ENCODE measurements at places on chromosomes 7 and 10.

GRCh38 chr7:25054819-25055519 is 70.1 kb downstream of the CYCS start:
- DNase-seq: no peak

GRCh38 chr7:115879171-115879570 is 151.4 kb downstream of the TFEC start:
- no peak for DNase-seq

DNA sequence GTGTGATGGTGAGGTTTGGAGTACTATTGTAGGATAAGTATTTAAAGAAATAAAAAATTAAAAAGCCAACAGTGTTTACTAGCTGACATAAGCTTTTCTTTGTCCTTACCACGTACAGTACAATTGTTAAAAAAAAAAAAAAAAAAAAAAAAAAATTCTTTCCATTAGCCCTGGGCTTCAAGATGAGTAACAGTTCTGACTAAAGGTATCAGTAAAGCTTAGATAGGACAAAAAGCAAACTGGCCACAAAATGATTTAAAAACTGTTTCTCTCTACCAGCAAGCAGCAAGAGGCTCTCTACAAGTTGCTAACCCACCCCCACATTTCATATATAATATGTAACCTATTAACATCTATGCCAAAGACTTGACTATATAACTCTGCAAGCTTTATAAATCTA is 17.5 kb downstream of the HYCC1 start:
- no peak for DNase-seq

GRCh38 chr10:71267508-71268240 is 51.4 kb upstream of the SLC29A3 start:
- no peak for DNase-seq

GRCh38 chr7:99737726-99738125 is 2.7 kb upstream of the CYP3A7 start:
- DNase-seq: no peak

DNA sequence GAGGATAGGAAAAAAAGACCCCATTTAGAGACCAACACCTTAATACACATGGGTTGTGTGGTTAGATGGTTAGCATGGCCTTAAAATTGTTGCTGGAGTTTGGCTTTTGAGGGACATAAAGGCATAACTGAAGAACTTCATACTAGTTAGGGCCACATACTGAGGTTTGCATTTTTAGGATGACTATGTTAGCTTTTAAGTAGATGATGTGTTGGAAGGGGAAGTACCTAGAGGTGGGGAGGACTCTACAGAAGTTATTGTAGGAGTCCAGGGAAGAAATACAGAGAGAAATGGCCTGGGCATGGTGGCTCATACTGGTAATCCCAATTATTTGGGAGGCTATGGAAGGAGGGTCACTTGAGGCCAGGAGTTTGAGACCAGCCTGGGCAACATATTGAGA is 40.5 kb downstream of the ENTPD1 start:
- DNase-seq: no peak

DNA sequence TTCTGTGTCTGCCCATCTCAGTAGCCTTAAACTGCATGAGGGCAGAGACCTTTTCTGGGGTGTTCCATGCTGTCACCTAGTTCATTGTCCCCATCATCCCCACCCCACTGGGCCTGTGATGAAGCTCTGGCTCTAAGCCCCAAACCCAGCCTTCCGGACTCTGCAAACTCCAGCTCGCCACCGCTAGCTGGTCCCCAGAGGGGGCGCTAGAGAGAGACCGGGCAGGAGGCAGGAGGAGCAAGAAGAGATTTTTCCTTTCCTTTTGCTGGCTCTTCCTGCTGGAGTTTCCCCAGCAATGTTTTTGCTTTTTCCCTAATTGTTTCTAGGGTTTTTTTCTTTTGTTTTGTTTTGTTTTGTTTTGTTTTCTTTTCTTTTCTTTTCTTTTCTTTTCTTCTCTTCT is 234.4 kb downstream of the TEX36 start:
- DNase-seq: no peak

- no peak for DNase-seq
Measured at GRCh38 chr7:132117636-132118035, 458.6 kb downstream of the PLXNA4 start.

DNA sequence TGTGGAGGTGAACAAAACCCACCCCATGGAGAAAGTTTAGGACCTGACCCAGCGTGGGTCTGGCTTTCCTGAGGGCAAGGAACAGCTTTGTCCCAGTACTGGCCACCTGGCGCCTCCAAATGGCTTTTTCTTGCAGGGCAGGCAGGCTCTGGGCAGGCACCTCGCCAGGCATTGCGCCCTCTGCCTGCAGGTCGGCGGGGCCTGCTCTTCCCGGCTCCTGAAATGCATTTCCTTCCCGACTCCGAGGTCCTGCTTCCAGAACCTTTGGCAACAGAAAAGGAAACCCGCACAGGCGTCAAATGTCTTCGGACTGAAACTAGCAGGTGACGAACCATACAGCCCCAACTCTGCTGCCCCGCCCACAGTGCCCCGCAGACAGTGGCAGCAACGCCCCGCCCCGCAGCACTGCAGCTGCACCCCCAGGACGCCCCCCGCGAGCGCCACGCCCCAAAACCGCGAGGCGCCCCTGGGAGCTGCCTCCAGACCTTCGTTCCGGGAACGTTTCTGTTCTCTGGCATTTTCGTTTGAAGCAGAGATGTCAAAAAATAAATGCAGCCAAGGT is 65.5 kb downstream of the C10orf143 start:
- DNase-seq: no peak

DNA sequence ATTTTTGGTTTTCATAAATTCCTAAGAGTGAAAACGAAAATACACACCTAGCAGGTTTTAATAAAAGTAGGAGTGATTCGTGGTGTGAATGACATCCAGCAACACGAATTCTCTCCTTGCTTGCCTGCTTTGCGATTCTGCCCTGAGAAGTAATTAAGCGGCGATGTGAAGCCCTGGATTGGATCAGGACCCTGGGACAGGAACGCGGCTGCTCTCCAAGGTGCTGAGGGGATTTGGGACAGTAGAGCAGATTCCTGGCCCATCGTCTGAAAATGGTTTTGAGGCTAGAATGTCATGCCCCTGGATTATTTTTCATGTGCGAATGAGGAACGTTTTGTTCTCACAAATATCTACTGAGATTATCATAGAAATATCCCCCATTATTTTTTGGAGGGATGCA is 7.8 kb downstream of the NPS start:
- DNase-seq: no peak

DNA sequence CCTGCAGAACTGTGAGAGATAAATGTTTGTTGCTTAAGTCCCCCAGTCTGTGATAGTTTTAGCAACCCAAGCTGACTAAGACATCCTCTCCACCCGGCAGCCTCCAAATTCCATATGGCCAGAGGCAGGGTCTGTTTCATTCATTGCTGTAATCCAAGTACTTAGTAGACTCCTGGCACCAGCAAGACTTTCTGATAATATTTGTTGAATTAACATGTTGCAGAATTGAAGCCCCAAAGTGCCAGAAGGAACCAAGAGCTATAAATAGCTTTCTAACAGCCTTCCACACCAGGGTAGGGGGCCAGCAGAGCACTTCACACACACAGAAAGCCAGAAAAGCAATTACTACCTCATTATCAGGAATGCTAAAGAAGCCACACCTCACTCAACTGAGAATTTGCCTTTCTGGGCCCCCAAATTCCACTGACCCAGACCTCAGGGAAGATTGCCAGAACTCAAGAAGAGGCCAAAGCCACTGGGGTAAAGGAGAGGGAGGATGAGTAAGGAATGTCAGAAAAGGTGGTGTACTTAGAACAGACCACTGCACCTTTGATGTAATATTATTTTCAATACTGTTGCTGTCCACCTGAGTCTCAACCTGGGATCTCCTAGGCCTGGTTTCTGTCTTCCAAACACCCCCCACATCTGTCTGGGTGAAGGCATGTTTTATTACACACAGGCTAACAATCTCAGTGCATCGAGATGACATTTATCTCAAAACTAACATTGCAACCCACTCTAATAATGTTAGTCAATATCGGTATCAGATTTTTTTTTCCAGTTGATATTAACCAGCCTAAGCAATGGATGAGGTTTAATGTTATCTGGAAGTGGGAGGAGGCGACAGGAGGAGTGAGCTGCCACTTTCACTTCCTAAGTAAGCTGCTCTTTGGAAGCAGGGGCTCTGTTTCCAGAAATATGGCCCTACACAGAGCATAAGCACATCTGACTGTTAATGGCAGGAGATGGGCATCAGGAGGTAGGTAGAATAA is 5.5 kb downstream of the NOD1 start:
- no peak for DNase-seq

- DNase-seq: no peak
Measured at GRCh38 chr7:47943676-47944474, 4.4 kb downstream of the PKD1L1 start.

DNA sequence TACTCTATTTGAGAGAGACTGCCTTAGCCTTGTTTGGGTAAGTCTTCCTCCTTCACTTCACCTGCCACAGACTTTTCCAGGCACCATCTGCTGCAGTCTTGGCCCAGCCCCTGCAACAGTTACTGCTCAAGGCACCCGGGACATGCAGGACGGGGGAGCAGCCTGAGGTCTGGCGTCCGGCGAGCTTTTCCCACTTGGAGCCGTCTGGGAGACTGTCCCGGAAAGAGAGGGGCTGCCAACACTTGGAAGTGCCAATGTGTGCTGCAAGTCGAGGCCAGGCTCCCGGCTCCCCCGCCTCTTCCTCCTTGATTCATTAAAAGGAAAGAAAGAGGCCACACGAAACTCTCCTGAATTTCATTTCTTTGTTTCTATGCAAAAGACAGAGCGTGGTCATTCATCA is 13.7 kb downstream of the HTRA1 start:
- no peak for DNase-seq

- DNase-seq: no peak
Measured at GRCh38 chr10:112658900-112659638, 212.1 kb downstream of the VTI1A start.

DNA sequence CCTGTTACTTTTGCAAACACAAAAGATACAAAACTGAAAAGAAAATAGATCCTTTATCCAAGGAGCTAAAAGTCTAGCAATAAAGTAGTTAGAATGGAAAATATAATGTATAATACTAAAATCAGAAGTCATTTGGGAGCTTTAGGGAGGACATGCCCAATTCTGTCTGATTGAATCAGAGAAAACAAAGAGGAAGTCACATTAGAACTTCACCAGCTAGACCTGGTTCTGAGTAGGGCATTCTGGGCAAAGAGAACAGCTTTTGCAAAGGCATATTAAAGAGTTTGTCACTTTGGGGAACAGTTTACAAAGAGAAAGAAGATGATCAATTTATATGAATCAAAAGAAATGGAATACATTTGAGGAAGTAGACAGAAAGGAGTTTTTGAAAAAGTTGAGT is 107.0 kb upstream of the PRSS1 start:
- DNase-seq: no peak
